Activated CD4-positive, alpha-beta T cell treated with anti-CD3 and anti-CD28 coated beads, Interleukin-2, Interleukin-6, amounts not matched to agents 100 ng/mL and 50 ng/mL, durations not matched to agents 16 hours and 8 hours (primary cell): ENCODE measurements at places on chromosomes 6 and 20.
A peak's percentile ranks its signal among the peaks of the same experiment; 100 is the strongest.

DNA sequence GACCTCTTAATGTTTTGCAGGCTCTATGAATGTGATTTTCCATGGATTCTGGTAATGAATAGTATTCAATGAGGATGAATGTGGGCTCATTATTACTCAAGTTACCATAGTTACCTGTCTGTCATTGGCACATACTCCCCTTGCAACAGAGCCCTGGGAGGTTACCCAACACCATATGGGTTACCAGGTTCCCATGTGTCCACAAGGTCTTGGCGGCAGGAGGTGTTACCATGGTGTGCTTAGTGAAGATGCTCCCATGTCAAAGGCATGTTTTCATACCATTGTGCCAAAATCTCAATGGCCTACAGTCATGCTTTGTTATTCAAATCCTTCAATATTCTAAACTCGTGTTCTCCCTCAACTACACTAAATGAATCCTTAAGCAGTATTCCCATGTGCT lies 232.5 kb downstream of the HDGFL1 start:
- no peak for DNase-seq

DNA sequence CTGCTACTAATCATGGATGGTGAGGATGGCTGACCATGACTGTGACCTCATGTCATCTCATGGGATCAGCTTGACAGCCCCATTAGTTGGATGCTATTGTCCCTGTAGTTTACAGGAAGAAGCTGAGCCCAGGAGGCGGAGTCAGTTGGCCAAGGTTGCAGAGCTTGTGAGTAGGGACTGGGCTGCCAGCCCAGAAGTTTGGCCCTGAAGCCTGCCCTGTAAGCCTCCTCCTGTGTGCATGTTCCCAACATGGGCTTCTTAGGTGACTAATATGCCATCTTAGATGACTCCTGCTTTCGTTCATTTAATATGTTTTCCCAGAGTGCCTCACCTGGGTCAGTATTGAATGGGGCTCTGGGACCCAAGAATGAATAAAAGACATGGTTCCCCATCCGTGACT lies 6.9 kb downstream of the EDN3 start:
- no peak for DNase-seq

DNA sequence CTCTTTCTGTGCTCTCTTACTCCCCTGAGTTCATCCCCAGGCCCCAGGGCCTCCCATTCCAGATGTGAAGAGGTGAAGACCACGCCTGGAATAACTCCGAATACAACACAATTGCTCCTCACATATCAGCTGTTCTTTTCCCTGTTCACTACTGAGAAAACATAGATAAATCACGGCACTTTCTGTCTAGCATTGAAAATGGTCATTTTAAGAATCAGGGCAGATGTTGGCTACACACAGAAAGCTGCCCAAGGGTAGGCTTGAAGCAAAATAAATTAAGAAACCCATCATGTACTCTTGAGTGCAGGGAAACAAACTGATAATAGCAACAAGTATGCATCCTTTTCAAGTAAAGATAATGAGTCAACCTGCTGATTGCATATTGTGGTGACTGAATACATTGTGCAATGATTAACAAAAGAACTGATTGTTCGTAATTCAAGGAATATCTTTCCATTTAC lies 382.5 kb downstream of the PRKN start:
- no peak for DNase-seq

DNA sequence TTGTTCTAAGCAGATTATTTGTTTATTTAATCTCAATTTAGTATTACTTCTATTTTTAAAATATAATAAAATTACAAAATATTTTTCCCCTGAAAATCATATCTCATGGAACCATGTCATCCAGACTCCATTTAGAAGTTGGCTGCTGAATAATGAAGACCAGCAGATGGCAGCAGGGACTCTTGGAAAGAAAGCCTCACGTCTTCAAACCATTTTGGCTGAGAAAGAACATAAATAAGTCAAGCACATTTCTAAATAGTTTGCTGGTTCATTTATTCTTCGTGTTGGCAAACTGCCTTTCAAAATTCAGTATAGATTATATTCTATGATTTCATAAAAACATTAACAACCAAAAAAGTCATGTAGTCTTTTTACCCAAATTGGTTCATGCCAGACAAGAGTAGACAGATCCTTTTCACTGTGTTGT lies 71.7 kb downstream of the RCAN2 start:
- peak; percentile 47 for DNase-seq

- DNase-seq = no peak
Observed at GRCh38 chr20:51223183-51223720, 200.3 kb upstream of the KCNG1 start.

GRCh38 chr6:39347906-39348585 lies 25.5 kb upstream of the KCNK16 start:
- DNase-seq = peak; percentile 69
